ENCODE measurements at places on chromosomes 1 and 21.

GRCh38 chr1:91564888-91565701 lies 64.4 kb downstream of the CDC7 start:
- no peak for DNase-seq

GRCh38 chr1:86110451-86111129 lies 46.0 kb downstream of the COL24A1 start:
- no peak for DNase-seq

GRCh38 chr1:244948416-244948815 lies 84.1 kb upstream of the HNRNPU start:
- DNase-seq: no peak

- DNase-seq: no peak
Measured at GRCh38 chr1:114003431-114003830, 24.2 kb downstream of the OLFML3 start.

- DNase-seq: no peak
Measured at GRCh38 chr1:17986156-17986555, 121.4 kb upstream of the IGSF21 start.

- no peak for DNase-seq
Measured at GRCh38 chr1:209815931-209816341, 10.0 kb upstream of the IRF6 start.

- DNase-seq: no peak
Measured at GRCh38 chr1:186757851-186758250, 70.9 kb upstream of the PLA2G4A start.

- DNase-seq: no peak
Measured at GRCh38 chr1:8945568-8945967, at the start of gene CA6. Gene CA6, plus strand, starts transcription at chr1:8945868. Its CDS starts 19 bp downstream, at chr1:8945887.

DNA sequence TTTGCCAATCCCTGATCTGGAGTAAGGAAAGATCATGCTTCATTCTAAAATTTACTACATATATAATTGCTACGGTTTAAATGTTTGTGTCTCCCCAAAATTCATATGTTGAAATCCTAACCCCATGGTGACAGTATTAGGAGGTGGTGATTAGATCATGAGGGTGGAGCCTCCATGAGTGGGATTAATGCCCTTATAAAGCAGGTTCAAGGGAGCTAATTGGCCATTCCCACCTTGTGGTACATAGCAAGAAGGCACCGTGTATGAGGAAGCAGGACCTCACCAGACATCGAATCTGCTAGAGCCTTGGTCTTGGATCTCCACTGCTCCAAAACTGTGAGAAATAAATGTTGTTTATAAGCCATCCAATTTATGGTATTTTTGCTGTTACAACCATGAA lies 55.5 kb downstream of the GADD45A start:
- DNase-seq: no peak

DNA sequence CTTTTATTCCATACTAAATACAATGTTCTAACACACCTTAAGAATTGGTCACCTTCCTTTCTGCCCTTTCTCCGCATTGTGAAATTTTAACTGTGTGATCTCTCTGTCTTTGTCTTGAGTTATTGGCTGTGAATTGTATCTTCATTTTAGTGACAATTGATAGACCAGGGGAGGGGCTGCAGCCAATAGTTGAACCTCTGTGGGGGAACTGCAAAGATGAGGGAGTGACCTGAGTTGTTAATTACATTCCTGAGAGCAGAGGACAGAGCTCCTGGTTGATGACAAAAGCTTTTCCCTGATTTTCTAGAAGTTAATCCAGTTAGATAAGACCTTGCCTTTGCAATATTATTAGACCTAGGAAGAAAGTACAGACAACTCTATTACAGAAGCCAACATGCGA lies 1535.7 kb downstream of the BRINP3 start:
- no peak for DNase-seq

- DNase-seq: peak; percentile 76
Measured at GRCh38 chr1:226825037-226825745, 45.2 kb upstream of the PSEN2 start.

GRCh38 chr1:36579039-36579438 lies 96.3 kb upstream of the CSF3R start:
- DNase-seq: no peak

DNA sequence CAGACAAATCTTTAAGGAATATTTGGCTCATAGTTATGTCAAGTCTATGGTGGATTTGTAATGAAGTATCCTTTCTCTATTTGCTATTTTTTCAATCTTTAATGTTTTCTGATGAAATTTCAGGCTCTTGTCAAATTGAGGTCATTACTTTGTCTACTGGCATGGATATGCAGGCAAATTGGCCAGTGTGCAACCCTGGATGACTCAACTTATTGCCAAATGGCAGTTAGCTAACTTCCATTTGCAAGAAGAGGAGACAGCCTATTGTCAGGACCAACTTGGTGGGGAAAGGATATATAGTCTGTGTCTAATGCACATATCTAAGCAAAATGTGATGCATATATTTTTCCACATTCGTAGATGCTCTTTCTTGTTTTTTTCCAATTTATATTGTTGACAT lies 530.5 kb downstream of the PTBP2 start:
- no peak for DNase-seq

DNA sequence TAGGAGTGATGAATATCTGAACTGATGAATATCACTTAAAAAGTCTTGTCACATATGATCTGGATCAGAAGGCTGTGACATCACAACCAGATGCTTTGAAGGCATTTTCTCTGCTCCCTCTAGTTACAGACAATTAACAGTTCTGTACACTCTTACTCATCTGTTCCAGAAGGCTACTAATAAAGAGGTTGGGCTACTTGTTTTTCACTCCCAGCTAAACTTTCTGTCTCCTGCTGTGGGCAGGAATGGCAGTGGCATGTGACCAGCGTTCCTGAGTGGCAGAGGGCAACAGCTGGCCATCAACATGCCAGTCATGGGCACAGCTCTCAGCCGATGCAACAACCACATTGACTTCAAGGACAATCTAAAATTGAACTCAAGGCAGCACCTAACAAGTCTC lies 66.7 kb downstream of the SLC45A1 start:
- no peak for DNase-seq

DNA sequence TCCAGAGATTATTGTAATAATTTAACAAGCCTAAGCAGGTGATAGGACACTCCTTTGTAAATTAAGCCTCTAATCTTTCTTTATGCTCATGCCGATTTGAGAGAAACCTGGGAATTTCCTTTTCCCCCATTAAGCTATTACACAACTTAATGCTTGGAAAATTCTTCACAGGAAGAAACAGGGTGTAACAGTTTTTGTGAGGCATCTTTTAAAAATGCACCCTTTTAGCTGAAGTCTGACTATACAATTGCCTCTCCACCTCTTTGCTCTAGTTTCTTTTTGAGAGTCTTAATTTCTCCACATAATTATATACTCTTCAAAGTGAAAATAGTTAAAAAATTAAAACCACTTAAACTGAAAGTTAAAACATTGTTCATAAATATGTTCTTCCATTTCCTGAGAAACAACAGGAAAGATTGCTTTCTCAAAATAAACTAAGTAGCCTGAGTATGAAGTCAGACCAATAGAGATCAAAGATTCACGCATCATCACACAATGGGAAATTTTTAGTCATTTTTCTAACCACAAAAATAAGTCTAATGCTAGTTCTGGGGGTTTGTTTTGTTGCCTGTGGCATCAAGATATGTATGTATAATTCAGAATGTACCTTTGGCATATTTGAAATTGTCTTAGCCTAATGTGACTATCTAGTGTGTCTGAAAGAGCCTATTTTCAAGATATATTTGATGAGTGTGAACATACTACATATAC lies 34.7 kb downstream of the LRRC8D start:
- DNase-seq: no peak

DNA sequence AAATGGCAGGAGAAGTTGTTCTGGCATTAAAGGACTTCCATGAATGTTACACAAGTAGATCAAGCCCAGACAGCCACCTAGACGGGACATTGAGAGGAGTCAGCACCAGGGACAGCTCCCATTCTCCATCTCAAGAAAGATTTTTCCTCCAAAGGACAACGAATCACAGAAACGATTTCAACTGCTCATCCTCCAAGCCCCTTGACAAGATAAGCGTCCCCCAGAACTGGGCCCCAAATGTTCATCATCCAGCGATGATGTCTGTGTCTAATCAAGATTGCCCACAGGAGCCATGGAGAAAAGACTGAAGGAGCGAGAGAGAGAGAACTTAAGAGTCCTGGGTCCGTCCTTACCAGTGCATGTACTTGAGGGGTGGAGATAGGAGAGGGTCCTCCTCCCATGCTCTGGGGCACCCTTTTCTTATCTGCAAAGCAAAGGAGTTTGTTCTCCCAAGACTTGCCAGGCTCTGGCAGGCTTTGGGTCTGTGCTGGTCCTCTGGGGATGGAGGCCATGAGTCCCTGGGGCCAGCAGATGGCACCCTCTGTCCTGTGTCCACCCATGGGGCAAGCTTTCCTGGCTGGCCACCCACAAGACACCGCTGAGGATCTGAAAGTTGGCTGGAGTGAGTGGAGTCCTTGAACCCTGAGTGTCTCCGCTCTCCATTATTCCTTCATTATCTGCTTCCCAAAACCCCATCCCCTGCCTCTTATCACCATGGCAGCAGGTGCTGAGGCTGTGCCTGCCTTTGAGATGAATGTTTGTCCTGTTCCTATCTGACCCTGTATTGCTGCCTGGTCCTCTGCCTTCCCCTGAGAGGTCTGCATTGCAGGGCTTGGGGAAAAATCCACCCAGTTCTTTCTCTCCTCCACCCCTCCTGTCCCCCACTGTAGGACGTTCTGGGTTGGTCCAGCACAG lies 164.6 kb downstream of the ACTL8 start:
- DNase-seq: no peak

DNA sequence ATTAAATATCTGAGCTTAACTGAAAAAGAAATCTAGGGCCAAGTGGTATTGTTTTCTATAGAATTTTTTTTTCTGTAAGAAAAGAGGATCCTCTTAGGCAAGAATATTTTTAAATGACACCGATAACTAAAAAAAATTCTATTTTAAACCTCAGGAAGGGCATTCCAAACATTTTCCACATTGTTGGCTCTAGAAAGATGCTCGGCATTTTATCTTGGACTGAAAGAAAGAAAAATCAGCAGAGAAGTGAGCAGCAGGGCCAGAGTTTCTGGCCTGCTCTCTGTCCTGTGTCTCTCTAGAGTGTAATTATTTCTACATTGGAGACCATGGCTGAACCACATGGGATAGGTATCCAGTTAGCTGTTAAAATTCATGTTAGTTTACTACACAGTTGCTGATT lies 192.5 kb upstream of the GREM2 start:
- no peak for DNase-seq

- no peak for DNase-seq
Measured at GRCh38 chr1:192131914-192132313, 26.3 kb upstream of the RGS18 start.

GRCh38 chr1:207069061-207069460 lies 16.0 kb downstream of the PFKFB2 start:
- DNase-seq: no peak

GRCh38 chr21:35083246-35083645 lies 34.1 kb upstream of the RUNX1 start:
- no peak for DNase-seq

GRCh38 chr1:59289570-59289969 lies 7.3 kb upstream of the FGGY start:
- DNase-seq: no peak

DNA sequence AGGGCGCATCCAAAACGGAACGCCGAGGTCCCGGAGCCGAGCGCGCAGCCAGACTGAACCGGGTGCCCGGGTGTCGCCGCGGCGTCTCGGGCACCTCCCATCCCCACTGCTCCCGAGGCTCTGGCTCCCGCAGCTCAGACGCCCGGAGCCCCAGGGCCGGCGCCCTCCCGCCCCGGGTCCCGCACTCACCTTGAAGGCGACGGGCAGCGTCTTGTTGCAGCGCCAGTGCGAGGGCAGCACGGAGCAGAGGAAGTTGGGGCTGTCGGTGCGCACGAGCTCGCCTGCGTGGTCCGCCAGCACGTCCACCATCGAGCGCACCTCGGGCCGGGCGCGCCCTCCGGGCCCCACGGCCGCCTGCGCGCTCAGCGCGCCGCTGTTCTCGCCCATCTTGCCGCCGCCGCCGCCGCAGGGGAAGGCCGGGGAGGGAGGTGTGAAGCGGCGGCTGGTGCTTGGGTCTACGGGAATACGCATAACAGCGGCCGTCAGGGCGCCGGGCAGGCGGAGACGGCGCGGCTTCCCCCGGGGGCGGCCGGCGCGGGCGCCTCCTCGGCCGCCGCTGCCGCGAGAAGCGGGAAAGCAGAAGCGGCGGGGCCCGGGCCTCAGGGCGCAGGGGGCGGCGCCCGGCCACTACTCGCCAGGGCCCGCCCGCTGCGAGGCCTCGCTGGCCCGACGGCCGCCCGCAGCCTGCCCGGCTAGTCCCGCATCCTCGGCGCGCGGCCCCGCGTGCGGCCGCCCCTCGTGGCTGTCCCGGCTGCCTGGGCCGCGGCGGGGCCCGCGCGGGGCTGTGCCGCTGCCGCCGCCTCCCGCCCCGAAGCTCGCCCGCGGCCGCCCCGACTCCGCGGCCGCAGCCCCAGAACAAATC lies 447 bp downstream of the RUNX3 start:
- DNase-seq: no peak

GRCh38 chr1:183622884-183623785 lies 12.4 kb downstream of the ARPC5 start:
- no peak for DNase-seq
